ENCODE measurements at places on chromosomes 16 and 17.

DNA sequence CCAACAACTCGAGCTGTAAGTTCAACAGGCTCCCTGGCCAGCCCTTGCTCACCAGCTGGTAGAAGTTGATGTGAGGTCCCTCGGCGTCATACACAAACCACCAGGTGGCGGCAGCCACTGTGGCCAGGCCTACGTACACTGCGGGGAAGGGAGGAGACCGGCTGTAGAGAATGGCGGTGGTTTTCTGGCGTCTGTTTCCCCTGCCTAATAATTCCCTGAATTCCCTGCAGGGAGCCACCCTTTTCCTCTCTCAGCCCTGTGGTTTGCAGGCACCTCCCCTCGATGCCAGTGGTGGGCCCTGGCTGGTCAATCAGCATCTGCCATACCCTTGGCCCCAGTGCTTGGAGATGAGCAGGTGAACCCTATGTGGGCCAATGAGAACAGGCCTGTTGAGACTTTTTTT, 18.9 kb upstream of the P2RX1 start:
- peak; percentile 17 for DNase-seq

DNA sequence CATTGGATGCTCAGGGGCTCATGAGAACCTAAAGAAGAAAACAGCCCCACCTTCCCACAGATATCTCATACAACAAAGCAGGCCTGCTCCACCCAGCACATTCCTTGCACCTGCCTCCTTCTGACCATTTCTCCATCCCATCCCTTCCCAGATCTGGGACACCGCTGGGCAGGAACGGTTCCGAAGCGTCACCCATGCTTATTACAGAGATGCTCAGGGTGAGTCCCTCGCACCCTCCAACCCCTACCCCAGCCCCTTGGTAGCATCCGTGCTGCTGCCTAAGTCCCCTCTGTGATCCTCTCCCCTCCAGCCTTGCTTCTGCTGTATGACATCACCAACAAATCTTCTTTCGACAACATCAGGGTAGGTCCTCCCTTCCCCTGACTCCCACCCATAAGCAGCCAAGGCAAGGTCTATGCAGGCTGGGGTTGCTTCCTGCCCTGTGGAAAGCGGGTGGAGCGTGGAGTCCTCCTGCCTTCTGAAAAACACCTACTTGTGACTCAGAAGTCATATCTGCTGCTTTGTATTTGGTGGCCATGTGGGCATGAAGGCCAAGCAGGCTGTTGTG, 5.4 kb upstream of the NHERF1 start:
- no peak for DNase-seq

DNA sequence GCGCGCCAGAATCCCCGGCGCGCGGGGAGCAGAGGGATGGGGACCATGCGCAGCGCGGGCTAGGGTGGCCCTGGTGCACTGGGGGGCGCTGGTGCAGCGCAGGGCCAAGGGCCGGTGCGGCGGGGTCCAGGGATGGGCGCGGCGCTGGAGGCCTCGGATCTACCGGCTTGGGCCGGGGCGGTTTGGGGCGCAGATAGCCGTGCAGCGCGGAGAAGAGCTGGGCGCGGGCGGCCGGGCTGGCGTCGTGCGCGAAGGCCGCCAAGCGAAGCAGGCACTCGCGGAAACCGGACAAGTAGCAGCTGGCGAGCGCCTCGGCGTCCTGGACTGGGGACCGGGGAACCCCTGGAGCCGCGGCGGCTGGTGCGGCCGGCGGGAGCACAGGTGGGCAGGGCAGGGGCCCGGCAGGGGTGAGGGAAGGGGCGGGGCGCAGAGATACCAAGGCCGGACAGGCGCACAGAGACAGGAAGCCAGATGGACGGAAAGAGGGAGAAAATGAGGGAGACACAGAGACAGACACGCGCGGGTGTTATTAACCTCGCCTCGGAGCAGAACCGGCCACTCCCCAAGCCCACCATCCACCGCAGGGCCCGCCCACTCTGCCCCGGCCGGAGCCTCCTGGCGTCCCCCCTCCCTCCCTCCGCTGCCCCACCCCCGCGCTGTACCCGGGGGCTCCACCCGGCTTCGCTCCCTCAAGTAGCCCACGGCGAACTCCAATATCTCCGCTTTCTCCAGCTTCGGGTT, 2.1 kb downstream of the HES7 start:
- peak; percentile 79 for DNase-seq

- no peak for DNase-seq
Observed at GRCh38 chr17:48551214-48551555, 6.3 kb upstream of the HOXB2 start.

DNA sequence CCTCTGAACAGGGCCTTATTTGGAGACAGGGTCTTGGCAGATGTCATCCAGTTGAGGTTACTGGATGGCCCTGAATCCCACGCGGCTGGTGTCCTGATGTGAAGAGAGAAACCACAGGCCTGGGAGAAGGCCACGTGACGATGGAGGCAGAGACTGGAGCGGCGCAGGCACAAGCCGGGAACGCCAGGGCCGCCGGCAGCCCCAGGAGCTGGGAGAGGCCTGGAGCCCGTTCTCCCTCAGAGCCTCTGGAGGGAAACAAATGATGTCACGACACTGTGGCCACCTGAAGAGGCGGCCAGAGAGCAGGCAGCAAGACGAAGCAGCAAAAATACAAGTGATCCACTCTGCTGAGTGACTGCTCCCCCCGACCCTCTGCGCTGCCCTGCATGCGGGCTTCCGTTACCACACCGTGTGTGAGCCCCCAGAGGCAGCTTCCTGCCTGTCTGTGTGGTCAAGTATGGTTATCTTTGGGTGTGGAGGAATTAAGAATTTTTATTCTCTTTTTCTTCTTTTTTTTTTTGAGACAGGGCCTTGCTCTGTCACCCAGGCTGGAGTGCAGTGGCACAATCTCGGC, 11.6 kb downstream of the CD7 start:
- no peak for DNase-seq

DNA sequence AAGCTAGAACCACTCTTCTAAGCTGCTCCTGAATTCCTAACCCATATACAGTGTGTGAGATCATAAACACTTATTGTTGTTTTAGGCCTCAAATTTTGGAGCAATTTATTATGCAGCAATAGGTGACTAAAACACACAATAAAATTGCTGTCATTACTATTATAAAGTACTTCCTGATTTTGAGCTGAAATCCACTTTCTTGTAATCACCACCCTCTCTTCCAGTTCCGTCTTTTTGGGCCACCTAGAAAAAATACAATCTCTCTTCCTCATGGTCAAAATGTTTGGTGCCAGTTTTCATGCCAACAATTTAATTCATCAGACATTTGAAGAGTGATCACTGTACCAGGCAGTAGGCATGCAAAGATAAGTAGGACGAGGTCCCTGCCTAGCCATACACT, 43.3 kb upstream of the NF1 start:
- no peak for DNase-seq

DNA sequence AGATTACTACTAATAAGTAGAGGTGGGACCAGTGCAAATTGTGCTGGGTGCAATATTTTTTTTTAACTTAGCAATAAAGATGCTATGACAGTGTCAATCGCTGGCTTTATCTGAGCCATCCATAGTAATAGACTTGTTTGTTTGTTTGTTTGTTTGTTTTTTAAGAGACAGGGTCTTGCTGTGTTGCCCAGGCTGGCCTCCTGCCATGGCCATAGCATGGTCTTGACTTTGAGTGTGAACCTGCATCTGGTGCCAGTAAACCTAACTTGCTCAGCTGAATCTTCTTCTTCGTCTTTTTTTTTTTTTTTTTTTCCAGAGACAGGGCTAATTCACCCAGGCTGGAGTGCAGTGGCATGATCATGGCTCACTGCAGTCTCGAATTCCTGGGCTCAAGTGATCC, 46.6 kb downstream of the ZNRF1 start:
- DNase-seq, result no peak
